ENCODE measurements at places on chromosomes 16 and 17.

DNA sequence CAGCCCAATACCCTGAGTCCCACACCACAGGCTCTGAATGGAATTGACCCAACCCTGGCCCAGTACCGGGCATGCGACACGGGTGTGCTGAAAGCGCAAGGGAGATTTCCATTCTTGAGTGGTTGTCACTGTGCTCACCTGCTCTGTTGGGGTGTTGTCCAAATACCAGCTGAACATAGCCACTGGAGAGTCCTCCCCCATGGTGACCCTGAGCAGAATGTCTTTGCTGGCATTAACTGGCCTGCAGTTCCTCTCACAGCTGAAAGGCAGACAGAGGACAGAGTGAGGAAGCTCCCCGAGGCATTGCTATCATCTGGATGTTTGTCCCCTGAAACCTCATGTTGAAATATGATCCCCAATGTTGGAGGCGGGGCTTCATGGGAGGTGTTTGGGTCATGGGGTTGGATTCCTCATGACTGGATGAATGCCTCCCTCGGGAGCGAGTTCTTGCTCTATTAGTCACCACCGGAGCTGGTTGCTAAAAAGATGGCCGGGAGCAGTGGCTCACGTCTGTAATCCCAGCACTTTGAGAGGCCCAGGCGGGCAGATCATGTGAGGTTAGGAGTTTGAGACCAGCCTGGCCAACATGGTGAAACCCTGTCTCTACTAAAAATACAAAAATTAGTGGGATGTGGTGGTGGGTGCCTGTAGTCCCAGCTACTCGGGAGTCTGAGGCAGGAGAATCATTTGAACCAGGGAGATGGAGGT, 57.3 kb upstream of the BCO1 start:
- DNase-seq = no peak

- DNase-seq = no peak
Observed at GRCh38 chr17:74452841-74453661, 13.4 kb upstream of the CD300A start.

DNA sequence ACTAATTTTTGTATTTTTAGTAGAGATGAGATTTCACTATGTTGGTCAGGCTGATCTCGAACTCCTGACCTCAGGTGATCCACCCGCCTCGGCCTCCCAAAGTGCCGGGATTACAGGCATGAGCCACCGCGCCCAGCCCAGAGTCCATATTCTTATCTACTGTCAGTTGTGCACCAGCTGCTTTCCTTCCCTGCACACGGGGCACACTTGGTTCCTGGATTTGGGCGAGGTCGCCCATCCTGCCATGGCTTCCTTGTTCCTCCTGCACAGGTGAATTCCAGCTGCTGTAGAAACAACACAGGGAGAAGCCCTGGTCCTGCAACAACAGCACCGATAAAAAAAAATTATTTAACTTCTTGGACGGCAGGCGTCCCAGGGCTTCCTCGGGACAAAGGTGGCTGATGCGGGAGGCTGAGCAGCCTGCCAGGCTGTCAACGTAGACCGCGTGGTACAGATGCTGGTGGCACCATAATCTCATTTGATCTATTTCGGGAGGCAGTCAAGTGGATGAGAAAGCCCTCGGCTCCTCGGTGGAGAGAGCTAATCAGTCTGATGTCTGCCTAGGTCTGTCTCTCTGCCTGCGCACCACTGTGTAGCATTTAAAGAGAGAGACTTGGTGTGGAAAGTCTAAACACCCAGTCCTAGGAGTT, 19.1 kb downstream of the RGS9 start:
- no peak for DNase-seq

GRCh38 chr16:19393226-19394111, 24.2 kb upstream of the TMC5 start:
- DNase-seq = no peak

- DNase-seq = no peak
Observed at GRCh38 chr16:86533767-86534351, 21.2 kb downstream of the MTHFSD start.

- DNase-seq = no peak
Observed at GRCh38 chr17:63646488-63646806, 24.2 kb downstream of the MAP3K3 start.

DNA sequence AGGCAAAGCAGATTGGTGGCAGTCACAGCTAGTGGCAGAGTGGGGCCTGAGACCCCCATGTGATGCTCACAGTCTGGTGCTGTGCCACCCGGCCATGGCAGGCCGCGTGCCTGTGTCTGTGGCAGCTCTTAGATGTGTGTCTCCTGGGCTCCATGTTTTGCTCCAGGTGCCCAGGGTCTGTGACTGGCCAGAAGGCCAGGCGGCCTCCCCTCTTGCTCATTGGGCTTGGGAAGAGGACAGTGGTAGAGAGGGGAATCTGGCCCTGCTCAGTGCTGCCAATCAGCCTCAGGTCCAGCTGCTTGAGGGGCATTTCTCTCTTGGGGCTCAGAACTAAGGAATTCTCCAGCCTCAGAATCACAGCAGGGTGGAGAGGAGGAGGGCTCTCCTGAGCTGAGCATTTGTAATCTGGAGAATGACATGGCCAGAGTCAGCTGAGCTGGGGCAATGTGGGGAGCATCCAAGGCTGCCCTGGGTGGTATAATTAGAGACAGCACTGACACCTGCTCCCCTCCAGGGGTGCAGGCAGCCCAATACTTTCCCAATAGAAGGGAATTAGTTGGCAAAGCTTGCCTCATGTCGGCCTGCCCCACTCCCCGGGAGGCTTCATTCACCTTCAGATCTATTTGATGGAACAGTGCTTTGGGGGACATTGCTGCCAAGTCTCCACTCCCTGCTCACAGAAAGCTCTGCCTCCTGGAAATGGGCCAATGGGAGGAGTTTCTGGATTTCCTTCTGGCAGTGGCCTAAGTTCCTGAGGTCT, 2.7 kb upstream of the LASP1NB start:
- DNase-seq = no peak

GRCh38 chr16:79599837-79600637, 500 bp downstream of the MAF start:
- no peak for DNase-seq

Measured in CD8-positive, alpha-beta memory T cell (primary cell).